Activated naive CD4-positive, alpha-beta T cell treated with anti-CD3 and anti-CD28 coated beads, Interleukin-2, amount 50 U/mL, for 72 hours (primary cell): ENCODE measurements at places on chromosomes 12 and 14. TPM values are rescaled to one million over a fixed set of nuclear protein-coding genes. Genes with fewer than 3 reads are reported as not detected.

SERPINA1 gene
- total RNA-seq, result 1.5 TPM

VRTN gene
- not detected for total RNA-seq

CPNE6 gene
- not detected for total RNA-seq

FSCB gene
- total RNA-seq, result not detected

ZNF268 gene
- 15.2 TPM for total RNA-seq

NDUFA12 gene
- total RNA-seq, result 141 TPM

ATG14 gene
- 7.4 TPM for total RNA-seq

PAH gene
- 0.32 TPM for total RNA-seq

WNT1 gene
- total RNA-seq, result 0.27 TPM

SMIM41 gene
- not detected for total RNA-seq

EXOC3L4 gene
- total RNA-seq, result not detected

TMEM119 gene
- total RNA-seq, result not detected

PZP gene
- total RNA-seq, result not detected

SNRNP35 gene
- total RNA-seq, result 26.4 TPM

PHLDA1 gene
- total RNA-seq, result 15.1 TPM
